Left ventricle myocardium inferior (tissue), 1 donor: ENCODE measurements at places on chromosomes 5 and 9. TPM values are rescaled to one million over a fixed set of nuclear protein-coding genes. Genes with fewer than 3 reads are reported as not detected.

- H3K4me1 ChIP-seq = no peaks in the 10 kb centered on the region
- H3K27ac ChIP-seq = no peak overlapping the region
- peaks cover 7% of the 10 kb centered on the region for H3K27me3 ChIP-seq
- no peak overlapping the region for H3K4me3 ChIP-seq
- no peak for DNase-seq
These were observed 91.7 kb downstream of the TENT4A start for GRCh38 chr5:6804766-6805501.

TRIO gene
- total RNA-seq = 52.8 TPM

DNA sequence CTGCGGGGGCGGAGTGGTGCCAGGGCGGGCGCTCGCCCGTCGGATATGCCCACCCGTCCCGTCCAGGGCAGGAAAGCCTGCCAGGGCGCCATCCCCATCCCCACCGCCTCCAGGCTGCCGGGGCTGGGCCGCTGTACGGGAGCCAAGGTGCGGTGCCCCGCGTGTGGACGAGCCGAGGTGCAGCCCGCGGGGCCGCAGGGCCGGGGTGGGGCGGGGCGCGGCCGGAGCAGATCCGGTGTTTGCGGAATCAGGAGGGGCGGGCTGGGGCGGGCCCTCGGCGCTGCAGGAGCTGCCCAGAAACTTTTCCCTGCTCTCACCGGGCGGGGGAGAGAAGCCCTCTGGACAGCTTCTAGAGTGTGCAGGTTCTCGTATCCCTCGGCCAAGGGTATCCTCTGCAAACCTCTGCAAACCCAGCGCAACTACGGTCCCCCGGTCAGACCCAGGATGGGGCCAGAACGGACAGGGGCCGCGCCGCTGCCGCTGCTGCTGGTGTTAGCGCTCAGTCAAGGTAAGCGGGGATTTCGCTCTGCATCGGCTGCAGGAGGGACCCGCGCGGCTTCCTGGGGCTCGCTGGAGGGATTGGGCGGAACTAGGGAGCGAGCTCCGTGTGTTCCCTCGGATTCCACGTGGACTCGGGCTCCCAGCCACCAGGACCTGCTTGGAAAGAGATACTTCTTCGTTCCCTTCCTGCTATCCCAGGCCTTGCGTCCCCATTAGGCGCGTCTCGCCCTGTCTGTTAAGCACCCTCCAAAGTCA is at the start of gene ITGA2:
Gene ITGA2 (plus strand): TSS at position 328 of the 756 bp plus-strand sequence. CDS start 117 bp downstream, at position 445.
- H3K27me3 ChIP-seq = peaks cover 32% of the 10 kb centered on the region
- H3K27ac ChIP-seq = peak within 1 kb of the TSS; percentile 43
- peak; percentile 44 for DNase-seq
- H3K4me1 ChIP-seq = peaks cover 32% of the 10 kb centered on the region
- no peaks in the 10 kb centered on the region for H3K36me3 ChIP-seq
- peak within 1 kb of the TSS; percentile 75 for H3K4me3 ChIP-seq

DNA sequence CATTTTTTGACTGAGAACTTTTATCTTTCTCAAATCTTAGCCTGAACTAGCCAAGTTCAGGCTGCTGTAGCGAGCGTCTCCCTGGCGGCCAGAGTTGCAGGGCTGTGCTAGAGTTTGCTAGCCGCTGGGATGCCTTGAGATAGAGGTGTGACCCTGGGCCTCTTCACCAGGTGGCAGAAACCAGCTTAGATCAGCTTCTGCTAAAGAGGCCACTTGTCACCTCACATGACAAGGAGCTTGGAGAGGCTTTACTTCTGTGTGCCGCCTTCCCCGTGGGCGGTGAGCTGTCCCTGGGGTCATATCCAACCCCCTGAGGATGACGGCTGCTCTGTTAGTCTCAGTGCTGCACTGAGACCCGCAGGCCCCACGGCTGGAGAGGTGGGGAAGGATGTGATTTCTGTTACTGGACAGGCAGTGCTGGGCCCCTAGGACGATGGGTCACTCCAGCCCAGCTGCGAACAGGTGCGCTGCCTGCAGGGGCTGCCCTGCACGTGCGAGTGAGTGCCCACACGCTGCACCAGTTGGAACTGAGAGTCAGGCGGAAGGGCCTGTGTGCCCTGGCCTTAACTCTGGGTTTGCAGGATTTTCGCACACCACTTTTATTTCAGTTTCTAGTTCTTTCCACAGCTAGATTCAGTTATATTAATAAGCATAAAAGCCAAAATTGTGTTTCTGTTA is 63.8 kb downstream of the EHMT1 start:
- DNase-seq = no peak
- no peaks in the 10 kb centered on the region for H3K27me3 ChIP-seq
- no peaks in the 10 kb centered on the region for H3K36me3 ChIP-seq
- H3K4me3 ChIP-seq = no peak overlapping the region
- peaks cover 65% of the 10 kb centered on the region for H3K4me1 ChIP-seq

LHX3 gene
- not detected for total RNA-seq

DNA sequence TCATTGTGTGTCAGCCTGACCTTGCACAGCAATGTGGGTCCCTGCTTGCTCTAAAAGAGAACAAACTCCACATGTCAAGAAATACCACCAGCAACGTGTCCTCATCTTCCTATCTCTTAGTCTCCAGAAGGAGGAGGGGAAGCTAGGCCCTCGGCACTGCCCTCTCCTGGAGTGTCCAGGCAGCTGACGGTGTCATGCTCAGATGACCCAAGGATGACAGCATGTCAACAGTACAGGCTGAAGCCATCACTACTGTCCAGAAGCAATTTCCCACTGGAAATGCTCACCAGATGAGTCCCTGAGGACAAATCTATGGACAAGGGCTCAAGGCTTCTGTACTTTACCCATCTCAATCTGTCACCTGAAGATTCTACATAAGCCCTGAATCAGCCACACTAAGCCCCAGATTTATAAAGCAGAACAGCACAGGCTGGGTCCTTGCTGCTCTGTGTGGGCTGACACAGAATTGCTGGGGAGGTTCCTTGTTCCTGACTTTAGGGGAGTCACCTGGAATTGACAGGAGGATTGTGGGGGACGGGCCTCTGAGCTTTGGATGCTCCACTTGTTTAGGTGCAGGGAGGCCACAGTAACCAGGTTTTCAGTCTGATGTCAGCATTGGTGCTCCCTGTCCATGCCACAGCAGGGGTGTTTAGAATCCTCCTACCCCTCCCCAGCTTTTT is 210.2 kb downstream of the DAB2IP start:
- H3K27ac ChIP-seq = no peak overlapping the region
- no peaks in the 10 kb centered on the region for H3K36me3 ChIP-seq

MVB12B gene
- total RNA-seq = 11.2 TPM

DNA sequence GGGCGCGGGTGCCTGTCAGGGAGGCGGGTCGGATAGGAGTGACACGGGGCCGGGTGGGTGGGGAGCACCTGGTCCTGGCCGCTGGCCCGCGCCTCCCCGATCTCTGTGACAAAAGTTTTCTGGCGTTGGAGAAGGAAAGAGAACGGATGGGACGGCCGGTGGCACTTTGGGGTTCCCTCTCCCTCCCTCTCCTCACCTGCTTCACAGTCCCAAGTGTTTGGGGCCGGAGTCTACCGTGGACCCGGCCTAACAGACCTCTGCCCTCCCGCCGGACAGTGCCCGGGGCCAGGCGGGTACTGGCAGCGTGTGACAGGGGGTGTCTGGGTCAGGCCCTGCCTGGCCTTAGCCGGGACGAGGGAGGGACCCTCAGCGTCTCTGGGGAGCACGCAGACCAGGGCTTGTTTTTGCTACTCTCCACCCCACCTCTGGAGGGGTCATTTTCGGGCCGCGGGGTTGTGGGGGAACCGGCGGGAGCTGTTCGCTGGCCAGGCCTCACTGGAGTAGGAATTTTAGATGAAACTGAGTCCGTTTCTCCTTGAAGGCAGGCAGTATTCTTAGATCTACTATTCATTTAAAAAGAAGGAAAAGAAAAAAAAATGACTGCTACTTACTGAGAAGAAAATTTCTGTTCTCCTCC is 1.7 kb downstream of the PRDM6 start:
- no peak overlapping the region for H3K27ac ChIP-seq
- DNase-seq = no peak
- H3K4me3 ChIP-seq = peak overlapping the region; percentile 77

EIF4E1B gene
- total RNA-seq = not detected

DNA sequence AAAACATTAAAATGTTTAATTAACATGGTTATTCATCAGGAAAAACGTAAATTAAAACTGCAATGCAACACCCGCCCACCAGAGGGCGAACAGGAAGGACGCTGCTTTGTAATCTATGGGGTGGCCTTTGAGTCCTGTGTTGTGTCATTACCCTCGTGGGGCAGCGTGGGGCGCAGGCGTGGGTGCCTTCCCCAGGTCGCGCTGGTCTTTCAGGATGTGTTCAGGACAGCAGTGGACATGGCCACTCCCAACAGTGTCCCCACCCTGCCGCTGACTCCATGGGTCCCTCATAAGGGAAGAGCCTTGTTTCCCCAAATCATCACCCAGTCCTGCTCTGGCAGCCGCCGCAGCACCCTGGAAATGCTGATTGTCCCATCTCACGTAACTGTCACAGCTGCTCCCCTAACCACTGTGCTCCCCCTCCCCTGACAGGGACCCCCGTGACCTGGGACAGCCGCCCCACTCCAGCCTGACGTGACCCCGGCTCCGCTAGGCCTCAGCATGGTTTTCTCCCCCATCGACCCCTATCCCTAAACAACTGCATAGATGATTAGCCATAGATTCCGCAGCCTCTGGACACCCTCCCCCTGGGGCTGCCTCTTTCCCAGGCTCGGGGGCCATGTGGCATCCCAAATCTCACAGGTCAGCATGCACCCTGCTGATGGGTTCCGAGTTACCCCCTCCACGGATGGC is 36.4 kb downstream of the GLT6D1 start:
- H3K4me1 ChIP-seq = peaks cover 3% of the 10 kb centered on the region
- no peak overlapping the region for H3K27ac ChIP-seq
- DNase-seq = peak; percentile 14
- peaks cover 61% of the 10 kb centered on the region for H3K27me3 ChIP-seq

GRCh38 chr5:117337064-117337749 is 762.6 kb upstream of the SEMA6A start:
- H3K4me1 ChIP-seq = no peaks in the 10 kb centered on the region
- no peak for DNase-seq
- H3K27me3 ChIP-seq = no peaks in the 10 kb centered on the region

GRCh38 chr9:6911901-6912638 is 154.3 kb downstream of the KDM4C start:
- DNase-seq = no peak
- H3K4me3 ChIP-seq = no peak overlapping the region
- no peaks in the 10 kb centered on the region for H3K36me3 ChIP-seq
